Activated CD4-positive, alpha-beta T cell treated with anti-CD3 and anti-CD28 coated beads for 24 hours (primary cell): ENCODE measurements at places on chromosomes 11 and 22.

DNA sequence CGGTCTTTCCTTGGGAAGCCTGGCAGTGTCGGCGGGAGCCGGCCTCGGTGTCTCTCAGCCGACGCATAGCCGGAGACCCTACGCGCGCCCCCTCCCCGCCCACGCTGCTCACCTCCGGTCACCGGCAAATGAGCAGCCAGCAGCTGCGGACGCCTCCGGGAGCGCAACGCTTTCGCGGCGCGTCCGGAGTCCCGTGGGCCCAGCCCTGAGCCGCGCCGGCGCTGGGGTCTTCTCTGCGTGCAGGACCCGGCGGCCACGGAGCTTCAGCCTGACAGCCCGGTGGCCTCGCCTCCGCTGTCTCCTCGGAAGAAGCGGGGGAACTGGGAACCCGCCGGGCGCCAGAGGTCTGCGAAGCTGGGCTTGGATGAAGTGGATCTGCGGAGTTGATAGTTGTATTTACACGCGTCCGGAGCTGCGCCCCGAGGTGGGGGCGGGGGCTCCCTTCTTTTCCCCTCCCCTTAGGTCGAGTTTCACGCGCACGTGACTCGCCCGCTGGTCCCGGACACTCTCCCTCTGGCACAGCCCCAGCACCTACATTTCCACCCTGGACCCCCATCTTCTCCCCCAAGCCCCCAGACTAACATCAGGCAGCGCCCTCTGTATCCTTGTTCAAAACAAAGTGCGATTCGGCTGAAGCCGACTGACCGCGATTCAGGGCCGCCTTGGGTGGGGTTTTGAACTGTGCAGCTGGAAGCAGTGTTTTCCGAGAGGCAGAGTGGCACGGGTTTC, at the start of gene SLC43A1:
TSS of gene SLC43A1 (minus strand) at position 371 of the 729 bp plus-strand sequence. CDS start 1,591 bp downstream, outside the sequence.
- DNase-seq, result peak; percentile 37

DNA sequence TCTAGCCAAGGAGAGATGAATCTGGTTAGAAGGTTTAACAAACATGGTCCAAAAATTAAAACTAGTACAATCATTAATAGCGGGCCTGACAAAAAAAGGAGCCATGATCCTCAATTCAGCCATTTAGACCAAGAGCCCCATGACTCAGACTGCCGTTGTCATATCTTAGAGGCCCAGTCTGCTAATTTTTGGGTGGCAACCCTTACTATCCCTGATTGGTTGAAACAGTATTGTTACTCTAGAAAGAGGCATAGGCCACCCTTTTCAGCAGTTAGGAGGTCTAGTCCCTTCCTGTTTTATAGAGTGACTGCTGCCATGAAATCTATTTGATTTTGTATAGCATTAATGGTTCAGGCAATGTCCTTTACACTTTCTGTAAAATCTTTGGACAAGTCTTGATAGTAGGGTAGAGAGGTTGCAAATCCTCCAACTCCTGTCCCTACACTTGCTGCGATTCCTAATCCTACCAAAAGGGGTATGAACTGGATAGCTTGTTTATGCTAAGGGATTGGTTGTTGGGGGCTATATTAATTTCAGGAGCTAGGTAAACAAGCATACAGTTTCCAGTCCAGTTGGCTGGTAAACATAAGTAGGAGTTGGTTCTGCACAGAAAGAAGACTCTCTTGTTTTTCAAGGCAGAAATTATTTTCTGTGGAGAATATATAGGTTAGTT, 1056.3 kb upstream of the CNTN5 start:
- DNase-seq, result no peak

- no peak for DNase-seq
These were observed 48.3 kb upstream of the PICALM start for GRCh38 chr11:86117001-86117711.

- DNase-seq, result no peak
These were observed 253.7 kb upstream of the POU2AF2 start for GRCh38 chr11:110991661-110992355.

DNA sequence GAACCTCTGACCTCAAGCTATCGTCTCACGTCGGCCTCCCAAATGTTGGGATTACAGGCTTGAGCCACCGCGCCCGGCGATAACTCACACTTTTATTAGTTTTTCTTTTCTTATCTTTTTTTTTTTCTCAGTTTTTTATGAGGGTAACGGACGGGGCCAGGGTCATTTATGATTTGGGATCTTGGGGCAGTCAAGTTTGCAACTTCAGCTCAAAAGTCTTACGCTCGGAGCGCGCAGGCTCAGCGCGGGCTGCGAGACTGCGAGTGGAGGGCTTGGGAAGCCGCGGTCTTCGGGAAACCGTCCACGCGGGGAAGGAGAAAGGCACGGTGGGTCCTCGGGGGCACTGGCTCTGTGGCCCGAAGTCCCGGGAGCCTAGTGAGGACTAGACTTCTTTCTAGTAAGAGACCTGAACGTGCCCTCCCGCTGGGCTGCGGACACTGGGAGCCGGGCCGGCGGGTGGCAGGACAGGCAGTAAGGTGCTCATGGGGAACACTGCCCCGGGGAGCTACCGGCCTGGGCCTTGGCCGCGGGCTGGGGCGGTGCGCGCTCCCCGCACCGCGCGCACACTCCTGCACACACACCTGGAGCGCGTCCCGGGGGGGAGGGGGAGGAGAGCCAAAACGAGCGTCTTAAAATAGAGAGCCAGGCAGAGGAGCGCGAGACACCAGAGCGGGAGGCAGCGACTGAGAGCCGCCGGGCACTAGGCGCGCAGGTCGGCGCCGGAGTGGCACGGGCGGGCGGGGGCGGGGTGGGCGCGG, 476 bp upstream of the BARX2 start:
- peak; percentile 14 for DNase-seq

DNA sequence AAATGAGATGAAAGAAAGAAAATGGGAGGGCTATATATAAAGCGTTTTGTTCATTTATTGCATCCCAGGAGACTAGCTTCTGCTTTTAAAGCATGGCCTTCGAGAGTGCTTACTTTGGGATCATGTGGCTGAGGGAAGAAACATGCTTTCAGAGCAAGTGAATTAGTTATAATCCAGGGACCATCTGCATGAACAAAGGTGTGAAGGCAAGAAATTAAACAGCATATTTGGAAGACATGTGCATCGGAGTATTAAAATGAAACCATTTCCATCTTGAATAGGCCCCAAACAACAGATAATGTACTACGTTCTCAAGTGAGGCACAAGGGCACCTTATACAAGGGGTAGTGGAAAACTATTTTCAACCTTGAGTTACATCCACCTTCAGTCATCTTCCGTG, 51.4 kb downstream of the ZBTB44 start:
- DNase-seq, result no peak
